HFFc6 (cell line): ENCODE measurements at places on chromosomes 7 and 10.
A peak's percentile ranks its signal among the peaks of the same experiment; 100 is the strongest.

DNA sequence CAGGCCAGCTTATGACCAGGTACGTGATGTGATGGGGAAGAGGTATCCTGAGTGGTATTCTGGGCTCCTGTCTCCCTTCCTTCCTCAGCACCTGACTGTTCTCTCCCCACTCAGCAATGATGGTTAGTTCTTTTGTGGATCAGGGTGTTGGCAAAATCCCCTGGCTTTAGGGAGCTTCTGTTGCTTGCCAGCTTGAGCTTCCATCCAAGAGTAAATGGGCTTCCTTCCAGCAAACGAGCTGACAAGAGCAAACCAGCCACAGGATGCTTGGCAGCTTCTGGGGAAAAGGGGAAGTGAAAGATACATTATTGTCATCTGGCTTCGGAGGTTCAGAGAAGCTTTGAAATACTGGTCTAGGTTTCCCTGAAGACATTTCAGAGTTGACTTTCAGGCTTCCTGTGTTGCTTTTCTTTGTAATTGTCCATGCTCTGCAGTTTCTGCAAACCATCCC, 5.2 kb downstream of the DUSP5 start:
- DNase-seq, result peak; percentile 56

- DNase-seq, result no peak
Measured at GRCh38 chr10:21487416-21488180, 37.9 kb downstream of the SKIDA1 start.

GRCh38 chr7:148436135-148436534, 154.4 kb upstream of the C7orf33 start:
- DNase-seq, result no peak

GRCh38 chr10:716821-717220, 27.4 kb upstream of the DIP2C start:
- DNase-seq, result no peak

GRCh38 chr10:35890676-35891495, 248.8 kb upstream of the FZD8 start:
- DNase-seq, result no peak

DNA sequence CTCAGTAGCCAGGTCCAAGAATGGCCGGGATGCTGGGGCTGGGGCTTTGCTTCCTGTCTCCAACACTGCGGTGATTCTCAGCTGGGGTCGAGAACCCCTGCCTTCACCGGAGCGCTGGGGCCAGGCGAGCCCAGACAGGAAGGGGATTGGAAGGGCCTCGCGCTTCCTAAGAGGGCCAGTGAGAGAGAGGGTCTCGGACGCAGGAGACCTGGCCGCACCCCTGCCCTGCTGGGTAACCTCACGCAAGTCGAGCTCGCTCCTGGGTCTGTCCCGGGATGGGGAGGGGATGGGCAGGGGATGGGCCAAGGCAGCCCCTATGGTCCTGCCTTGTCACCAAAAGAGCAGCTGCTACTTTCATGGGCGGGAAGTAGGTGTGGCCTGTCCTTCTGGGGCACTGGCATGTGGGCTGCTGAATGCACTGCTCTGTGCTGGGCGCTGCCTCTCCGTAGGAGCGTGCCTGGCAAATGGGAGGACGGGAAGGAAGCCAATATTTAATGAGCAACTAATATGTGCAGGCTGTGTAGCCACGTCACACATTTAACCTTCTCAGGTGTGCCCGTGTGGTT, 20.0 kb downstream of the KCNK18 start:
- DNase-seq, result no peak

- no peak for DNase-seq
Measured at GRCh38 chr7:153641199-153641598, 411.0 kb upstream of the DPP6 start.

- no peak for DNase-seq
Measured at GRCh38 chr10:48694371-48695030, 9.8 kb downstream of the WDFY4 start.

GRCh38 chr10:48457949-48458661, 146.8 kb downstream of the ARHGAP22 start:
- DNase-seq, result no peak

DNA sequence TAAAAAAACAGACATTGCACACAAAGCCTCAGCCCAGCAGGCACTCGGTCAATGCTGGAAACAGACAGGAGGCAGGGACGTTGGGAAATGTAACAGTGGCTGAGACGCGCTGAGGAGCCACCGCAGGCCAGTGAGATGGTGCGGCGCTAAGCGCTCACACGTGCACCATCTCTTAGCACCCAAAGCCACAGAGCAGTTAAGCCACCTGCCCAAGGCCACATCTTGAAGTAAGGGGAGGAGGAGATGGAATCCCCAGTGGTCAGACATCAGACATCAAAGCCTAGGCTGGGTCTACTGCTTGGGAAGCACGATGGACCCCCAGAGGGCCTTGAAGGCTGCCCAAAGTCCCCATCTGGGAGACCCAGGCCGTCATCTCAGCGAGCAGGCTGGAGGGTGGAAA, 15.6 kb downstream of the LAT2 start:
- DNase-seq, result no peak

- DNase-seq, result no peak
Measured at GRCh38 chr10:25288181-25288580, 113.4 kb downstream of the GPR158 start.

DNA sequence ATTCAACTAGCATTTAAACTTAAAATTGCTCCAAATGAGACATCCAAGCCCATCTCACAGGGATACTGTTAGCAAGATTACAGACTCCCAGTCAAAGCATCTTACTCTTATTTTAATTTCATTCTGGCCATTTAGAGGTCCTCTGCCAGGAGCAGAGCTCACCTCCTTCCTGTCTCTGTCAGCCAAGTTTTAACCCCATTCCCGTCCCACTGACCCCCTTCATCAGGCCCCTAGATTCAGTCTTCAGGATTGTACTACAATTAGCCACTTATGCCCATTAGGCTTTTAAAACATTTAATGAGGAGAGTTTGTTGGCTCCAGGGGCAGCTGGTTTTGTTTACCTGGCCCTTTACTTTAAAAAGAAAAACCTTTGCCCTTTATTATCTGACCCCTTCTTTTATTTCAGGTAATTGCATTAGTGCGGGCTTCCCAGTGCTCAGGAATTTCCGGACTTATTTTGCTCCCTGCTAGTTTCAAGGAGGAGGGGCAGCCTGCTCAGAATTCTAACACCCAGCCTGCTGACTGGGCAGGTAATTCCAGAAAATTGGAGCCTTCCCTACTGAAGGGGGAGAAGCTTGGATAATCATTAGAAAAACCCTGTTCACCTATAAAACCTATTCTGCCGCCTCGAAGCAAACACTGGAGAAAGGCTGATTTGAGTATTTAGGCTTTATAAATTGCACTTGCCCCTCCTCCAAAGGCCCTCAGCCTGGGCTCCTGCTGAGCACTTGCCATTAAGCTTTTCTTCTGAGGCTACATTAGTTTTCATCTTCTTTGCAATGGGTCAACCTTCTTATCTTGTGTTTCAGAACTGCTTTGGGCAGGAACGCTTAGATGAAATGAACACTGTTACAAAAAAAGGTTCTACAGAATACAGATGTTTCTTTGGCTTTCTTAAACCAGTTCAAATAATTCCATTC, 200.5 kb upstream of the HPS1 start:
- no peak for DNase-seq

DNA sequence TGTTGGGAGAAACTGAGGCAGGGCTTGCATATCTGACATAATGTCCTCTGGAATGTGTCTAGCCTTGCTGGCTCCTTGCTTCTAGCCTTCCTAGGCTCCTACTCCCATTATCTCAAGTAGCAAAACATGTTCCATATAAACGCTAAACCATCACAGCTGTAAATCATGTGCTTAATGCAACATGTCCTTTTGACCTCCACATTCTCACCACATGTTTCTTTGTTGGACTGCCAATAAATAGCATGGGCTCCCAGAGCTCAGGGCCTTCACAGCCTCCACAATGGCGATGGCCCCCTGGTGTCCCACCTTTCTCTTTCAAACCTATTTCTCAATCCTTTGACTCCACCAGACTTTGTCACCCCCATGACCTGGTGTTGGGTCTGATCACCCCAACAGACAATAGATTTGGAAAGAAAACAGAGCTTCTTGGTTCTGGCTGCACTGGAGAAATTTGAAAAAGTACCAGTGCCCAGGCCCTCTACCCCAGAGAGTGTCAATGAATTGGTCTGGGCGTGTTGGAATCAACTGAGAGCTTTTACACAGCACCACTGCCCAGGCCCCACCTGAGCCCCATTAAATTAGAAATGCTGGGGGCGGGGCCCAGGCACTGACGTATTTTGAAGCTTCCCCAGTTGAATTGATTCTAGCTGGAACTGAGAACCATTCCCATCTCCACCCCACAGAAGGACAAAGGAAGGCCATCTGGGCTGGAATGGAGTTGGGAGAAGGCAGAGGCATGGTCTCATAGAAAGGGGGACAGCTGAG, 41.3 kb upstream of the GGCT start:
- DNase-seq, result no peak

DNA sequence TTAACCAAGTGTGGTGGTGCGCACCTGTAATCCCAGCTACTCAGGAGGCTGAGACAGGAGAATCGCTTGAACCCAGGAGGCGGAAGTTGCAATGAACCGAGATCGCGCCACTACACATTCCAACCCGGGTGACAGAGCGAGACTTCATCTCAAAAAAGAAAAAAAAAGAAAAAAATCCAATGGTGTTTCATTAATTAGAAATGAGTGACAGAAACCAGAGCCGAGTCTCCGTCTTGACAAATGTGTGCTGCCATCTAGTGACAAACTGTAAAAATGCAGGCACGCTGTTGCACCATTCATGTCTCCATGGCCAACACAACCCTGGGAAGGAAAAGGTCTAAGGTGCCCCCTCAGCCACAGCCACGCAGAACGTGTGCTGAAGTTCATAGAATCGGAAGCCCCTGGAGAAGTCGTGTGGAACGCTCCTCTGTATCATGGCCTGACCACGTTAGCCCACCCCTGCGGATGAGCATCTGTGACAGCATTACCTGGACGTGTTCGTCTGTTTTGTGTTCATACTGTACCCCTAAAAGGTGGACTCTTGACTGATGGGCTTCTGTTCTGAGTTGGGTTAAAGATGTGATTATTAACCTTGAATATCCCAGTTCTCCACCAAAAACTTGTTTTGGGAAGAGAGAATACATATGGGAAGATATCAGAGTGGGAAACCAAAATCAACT, 94.9 kb downstream of the LYZL2 start:
- peak; percentile 50 for DNase-seq

GRCh38 chr7:512146-512510, 7.5 kb downstream of the PDGFA start:
- DNase-seq, result no peak

- DNase-seq, result no peak
Measured at GRCh38 chr10:111344804-111345203, 268.0 kb downstream of the ADRA2A start.

DNA sequence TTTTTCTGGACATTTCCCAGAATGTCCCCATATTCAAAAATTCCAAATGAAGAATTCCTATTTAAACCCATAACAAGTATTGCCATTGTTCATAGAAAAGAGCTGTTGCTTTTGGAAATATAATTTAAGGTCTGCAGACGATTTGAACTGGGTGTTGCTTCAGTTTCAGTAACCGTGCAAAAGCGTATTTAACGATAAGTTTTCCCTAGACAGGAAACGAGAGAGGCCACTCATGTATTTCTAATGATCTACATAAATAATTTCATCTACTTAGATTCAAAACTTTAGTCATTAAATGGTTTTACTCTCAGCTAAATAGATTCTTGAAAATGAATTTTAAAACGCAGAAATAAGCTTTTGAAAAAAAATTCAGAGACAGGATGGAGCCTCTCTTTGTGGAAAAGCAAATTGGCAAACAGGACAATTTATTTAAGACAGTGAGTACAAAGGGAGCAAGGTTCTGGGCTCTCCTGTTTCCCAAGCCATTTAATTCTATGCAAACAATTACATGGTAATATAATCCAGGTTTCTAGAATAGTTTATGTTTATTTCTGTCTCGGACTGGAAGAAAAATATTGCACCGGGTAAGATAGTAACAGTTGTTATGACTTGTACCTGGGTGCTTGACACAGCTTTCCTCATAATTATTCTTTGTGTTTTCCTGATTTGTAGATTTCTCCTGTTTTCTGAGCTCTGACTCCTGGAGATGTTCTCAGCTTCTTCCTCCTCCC, 263.0 kb downstream of the BAMBI start:
- no peak for DNase-seq

GRCh38 chr10:42150428-42151061, 487.8 kb downstream of the ZNF33B start:
- no peak for DNase-seq

GRCh38 chr7:121504482-121504881, 108.4 kb upstream of the FAM3C start:
- peak; percentile 80 for DNase-seq

- DNase-seq, result no peak
Measured at GRCh38 chr7:150329331-150330120, 6.2 kb upstream of the ACTR3C start.

GRCh38 chr10:89963451-89964102, 262.2 kb downstream of the KIF20B start:
- DNase-seq, result no peak

- DNase-seq, result no peak
Measured at GRCh38 chr7:90094030-90094429, 60.2 kb upstream of the STEAP1 start.

- DNase-seq, result no peak
Measured at GRCh38 chr7:141610671-141611070, 59.5 kb downstream of the AGK start.

- no peak for DNase-seq
Measured at GRCh38 chr7:31335884-31336201, 4.7 kb downstream of the NEUROD6 start.

DNA sequence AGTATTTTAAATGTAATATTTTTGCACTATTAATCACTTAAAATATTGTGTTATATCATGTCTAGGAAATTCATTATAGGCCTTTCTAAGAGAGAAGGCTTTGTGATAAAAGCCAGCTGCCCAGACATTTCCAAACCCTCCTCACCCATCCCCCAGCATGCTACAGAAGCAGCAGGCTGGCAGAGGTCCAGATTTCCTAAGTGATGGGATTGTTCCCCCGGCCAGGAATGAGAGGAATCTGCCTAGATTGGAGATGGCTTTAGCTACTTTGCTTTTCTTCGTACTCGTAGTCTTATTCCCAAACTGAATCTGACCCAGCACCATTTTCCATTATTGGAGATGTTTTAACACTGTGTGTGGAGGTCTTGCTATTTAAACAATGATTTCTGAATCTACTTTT, 29.4 kb downstream of the CDK14 start:
- DNase-seq, result no peak

DNA sequence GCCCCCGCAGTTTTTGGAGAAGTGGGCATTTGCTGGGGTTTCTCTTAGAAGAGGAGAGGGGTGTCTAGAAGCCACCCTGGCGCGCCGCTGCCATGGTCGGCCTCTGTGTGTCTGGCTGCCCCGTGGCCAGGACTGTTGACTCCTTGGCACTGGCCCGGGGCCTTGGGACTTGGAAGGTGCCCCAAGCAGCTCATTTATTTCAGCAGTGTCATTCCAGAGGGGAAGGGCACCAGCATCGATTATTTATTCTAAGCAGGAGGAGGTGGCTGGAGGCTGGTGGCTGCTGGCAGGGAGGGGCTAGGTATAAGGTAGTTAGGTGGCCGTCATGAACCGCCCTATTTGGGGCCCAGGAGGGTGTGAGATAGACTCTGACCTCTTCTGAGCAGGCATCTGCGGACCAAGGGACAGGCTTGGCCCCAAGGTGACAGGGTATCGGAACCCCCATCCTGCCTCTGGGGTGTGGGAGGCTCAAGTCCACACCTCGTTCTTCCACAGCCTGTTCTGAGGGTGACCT, 1.6 kb downstream of the GTF2IRD1 start:
- no peak for DNase-seq
